Glutamatergic neuron (in vitro differentiated cells): ENCODE measurements at places on chromosomes 1 and 21. TPM values are rescaled to one million over a fixed set of nuclear protein-coding genes. Genes with fewer than 3 reads are reported as not detected.
A peak's percentile ranks its signal among the peaks of the same experiment; 100 is the strongest.

ZNF697 gene
- 41.9 TPM for total RNA-seq

GRCh38 chr1:101199637-101199982, 37.2 kb upstream of the S1PR1 start:
- H3K4me3 ChIP-seq: no peak overlapping the region
- peaks cover 3% of the 10 kb centered on the region for H3K27me3 ChIP-seq
- H3K36me3 ChIP-seq: no peaks in the 10 kb centered on the region
- H3K4me1 ChIP-seq: peaks cover 3% of the 10 kb centered on the region
- H3K27ac ChIP-seq: no peak overlapping the region

DNA sequence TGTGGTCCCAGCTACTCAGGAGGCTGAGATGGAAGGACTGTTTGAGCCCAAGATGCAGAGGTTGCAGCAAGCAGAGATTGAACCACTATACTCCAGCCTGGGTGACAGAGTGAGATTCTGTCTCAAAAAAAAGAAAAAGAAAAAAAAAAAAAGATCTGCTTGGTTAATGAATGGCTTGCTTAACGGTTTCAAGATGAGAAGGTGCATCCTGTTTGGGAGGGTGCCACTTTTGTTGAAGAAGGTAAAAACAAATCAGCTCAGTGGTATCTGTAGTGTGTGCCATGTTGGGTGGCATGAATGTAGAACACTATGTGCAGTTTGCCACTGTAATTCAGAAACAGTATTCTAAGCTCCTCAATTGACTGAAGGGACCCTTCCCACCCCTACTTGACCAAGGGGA, 94.9 kb upstream of the ETV3 start:
- no peak overlapping the region for H3K4me3 ChIP-seq
- no peaks in the 10 kb centered on the region for H3K36me3 ChIP-seq
- no peaks in the 10 kb centered on the region for H3K4me1 ChIP-seq
- no peak overlapping the region for H3K27ac ChIP-seq
- DNase-seq: no peak

DNA sequence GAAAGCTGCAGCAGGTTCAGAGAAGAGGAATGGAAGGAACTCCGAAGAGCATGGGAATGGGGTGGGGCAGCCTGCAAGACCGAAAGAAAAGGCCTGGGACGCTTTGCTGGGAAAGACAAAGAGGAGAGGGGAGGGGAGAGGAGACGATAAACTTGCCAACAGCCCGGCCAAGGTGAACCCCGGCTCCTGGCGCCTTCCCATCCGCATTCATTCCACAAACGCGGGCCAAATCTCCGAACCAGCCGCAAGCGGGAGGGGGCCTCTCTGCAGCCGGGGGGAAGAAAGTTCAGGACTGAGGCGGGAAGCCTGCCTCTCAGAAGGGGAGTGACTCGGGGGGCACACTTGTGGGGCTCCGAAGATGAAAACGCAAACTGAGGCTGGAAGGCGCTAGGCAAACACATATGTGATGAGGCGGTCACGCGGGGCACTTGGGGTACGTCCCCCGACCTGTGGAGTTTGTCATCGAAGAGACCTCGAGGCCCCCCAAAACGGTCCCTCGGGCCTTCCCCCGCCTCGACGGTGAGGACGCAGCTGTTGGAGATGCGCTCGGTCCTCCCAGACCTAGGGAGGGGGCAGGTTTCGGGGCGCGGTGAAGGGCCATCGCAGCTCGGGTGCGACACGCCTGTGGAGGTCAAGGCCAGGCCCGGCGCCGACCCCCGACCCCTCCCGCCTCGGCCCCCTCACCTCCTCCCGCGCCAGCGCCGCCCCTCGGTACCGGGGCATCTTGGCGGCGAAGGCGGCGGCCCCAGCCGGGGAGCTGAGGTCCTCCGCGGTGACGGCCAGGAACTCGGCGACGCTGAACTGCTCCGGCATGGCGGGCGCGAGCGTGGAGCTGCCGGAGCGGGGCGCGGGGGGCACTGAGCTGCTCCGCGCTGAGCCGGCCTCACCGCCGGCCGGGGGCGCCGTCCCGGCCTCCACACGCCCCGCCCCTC, at the start of gene ASAP3:
ASAP3 (minus strand) TSS at position 859 of the 932 bp plus-strand sequence; CDS start at position 813, 46 bp downstream.
- peak; percentile 33 for DNase-seq
- H3K27me3 ChIP-seq: peaks cover 9% of the 10 kb centered on the region
- H3K36me3 ChIP-seq: no peaks in the 10 kb centered on the region
- peak within 1 kb of the TSS; percentile 82 for H3K27ac ChIP-seq
- peak within 1 kb of the TSS; percentile 96 for H3K4me3 ChIP-seq
- peaks cover 7% of the 10 kb centered on the region for H3K4me1 ChIP-seq

GRCh38 chr1:29344336-29344735, 108.0 kb downstream of the PTPRU start:
- H3K4me1 ChIP-seq: peaks cover 23% of the 10 kb centered on the region
- no peak for DNase-seq
- no peak overlapping the region for H3K4me3 ChIP-seq
- H3K27me3 ChIP-seq: peaks cover 8% of the 10 kb centered on the region
- H3K36me3 ChIP-seq: no peaks in the 10 kb centered on the region

- no peaks in the 10 kb centered on the region for H3K4me1 ChIP-seq
- H3K27ac ChIP-seq: no peak overlapping the region
- no peak overlapping the region for H3K4me3 ChIP-seq
- H3K27me3 ChIP-seq: peaks cover 2% of the 10 kb centered on the region
- DNase-seq: no peak
Observed at GRCh38 chr21:31599013-31599412, 60.5 kb upstream of the SOD1 start.

DNA sequence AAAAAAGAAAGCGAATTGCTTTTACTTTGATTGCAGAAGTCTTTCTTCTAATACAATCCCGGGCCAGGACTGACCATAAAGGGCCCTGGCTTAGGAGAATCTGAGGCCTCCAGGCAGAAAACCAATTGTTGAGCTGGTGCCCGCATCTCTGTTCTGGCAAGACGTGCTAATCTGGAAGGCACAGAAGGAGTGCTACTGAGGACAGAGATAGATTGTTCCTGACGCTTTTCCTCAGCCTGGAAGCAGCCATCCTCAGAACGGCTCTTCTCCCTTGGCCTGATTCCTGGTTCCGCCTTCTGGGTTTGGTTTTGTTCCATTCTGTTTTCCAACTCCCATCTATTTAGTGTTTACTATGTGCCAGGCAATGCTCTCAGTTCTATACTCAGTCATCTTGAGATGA, 44.8 kb upstream of the SPOCD1 start:
- peaks cover 7% of the 10 kb centered on the region for H3K36me3 ChIP-seq
- no peak overlapping the region for H3K4me3 ChIP-seq
- no peak for DNase-seq
- H3K4me1 ChIP-seq: no peaks in the 10 kb centered on the region
- no peak overlapping the region for H3K27ac ChIP-seq
- H3K27me3 ChIP-seq: peaks cover 3% of the 10 kb centered on the region

GRCh38 chr1:192563129-192563528, 12.4 kb upstream of the RGS1 start:
- H3K36me3 ChIP-seq: no peaks in the 10 kb centered on the region
- H3K4me1 ChIP-seq: peaks cover 3% of the 10 kb centered on the region
- H3K27ac ChIP-seq: no peak overlapping the region
- H3K27me3 ChIP-seq: no peaks in the 10 kb centered on the region
